Tracheal epithelial cell (primary cell): ENCODE measurements at places on chromosomes 11 and 22. TPM values are rescaled to one million over a fixed set of nuclear protein-coding genes. Genes with fewer than 3 reads are reported as not detected.

CHRM1 gene
- total RNA-seq: not detected in 2 replicates

GRM5 gene
- under 0.01 TPM in 1 of 2 replicates, not detected in the other for total RNA-seq

PGR gene
- not detected in 2 replicates for total RNA-seq

E2F8 gene
- total RNA-seq: 1.4 and 1.5 TPM in 2 replicates

ARHGAP42 gene
- 3.1 and 3.4 TPM in 2 replicates for total RNA-seq

NNMT gene
- total RNA-seq: 2.1 and 356 TPM in 2 replicates

SNX32 gene
- total RNA-seq: 0.24 and 0.43 TPM in 2 replicates

CAPN5 gene
- 2.1 and 4.8 TPM in 2 replicates for total RNA-seq

GAL3ST3 gene
- total RNA-seq: 0.48 TPM in 1 of 2 replicates, not detected in the other

YPEL4 gene
- total RNA-seq: not detected in 2 replicates

PGA5 gene
- total RNA-seq: not detected in 2 replicates

RAB30 gene
- 2.9 and 4.7 TPM in 2 replicates for total RNA-seq

KIF18A gene
- 0.43 and 1.7 TPM in 2 replicates for total RNA-seq

SLC22A6 gene
- not detected in 2 replicates for total RNA-seq

EMID1 gene
- 0.96 TPM in 1 of 2 replicates, not detected in the other for total RNA-seq

OLFML1 gene
- 0.21 TPM in 1 of 2 replicates, not detected in the other for total RNA-seq

ENTHD1 gene
- total RNA-seq: not detected in 2 replicates

PIWIL4 gene
- 0.85 and 1.2 TPM in 2 replicates for total RNA-seq

NCAM1 gene
- 0.24 TPM in 1 of 2 replicates, not detected in the other for total RNA-seq

ATP5MG gene
- total RNA-seq: 40.5 and 54.1 TPM in 2 replicates

MMP8 gene
- 0.24 TPM in 1 of 2 replicates, not detected in the other for total RNA-seq

CBLIF gene
- total RNA-seq: not detected in 2 replicates
